ENCODE measurements at places on chromosomes 13 and 19. TPM values are rescaled to one million over a fixed set of nuclear protein-coding genes. Genes with fewer than 3 reads are reported as not detected.

DNA sequence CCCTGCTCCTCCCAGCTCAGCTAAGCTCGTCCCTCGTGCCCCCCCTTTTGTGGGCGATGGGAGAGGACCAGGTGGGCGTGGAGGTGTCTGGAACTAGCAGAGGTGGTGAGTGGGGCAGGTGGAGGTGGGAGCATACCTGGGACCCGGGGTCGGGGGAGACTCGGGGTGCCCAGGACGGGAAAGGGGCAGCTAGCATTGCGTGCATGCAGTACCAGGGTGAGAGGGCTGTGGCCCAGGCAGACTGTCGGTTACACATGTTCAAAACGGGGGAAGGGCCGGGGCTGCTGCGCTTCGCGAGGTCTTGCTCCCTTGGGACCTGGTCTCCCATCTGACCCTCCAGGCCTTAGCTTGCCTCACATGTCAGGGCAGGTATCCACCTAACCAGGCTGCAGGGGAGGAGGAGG lies 9.1 kb downstream of the TLE5 start:
- DNase-seq = no peak

GRCh38 chr13:66803013-66803807 lies 426.9 kb downstream of the PCDH9 start:
- DNase-seq = no peak

DNA sequence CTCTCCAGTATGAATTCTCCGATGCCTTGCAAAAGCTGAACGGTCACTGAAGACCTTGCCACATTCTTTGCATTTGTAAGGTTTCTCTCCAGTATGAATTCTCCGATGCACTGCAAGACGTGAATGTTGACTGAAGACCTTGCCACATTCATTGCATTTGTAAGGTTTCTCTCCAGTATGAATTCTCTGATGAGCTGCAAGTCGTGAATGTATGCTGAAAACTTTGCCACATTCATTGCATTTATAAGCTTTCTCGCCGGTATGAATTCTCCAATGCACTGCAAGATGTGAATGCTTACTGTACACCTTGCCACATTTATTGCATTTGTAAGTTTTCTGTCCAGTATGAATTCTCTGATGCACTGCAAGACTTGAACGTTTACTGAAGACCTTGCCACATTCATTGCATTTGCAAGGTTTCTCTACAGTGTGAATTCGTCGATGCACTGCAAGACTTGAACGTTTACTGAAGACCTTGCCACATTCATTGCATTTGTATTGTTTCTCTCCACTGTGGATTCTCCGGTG lies 20.0 kb upstream of the ZNF841 start:
- no peak for DNase-seq

- DNase-seq = no peak
These were observed 39.8 kb downstream of the TNFRSF19 start for GRCh38 chr13:23609874-23610576.

DNA sequence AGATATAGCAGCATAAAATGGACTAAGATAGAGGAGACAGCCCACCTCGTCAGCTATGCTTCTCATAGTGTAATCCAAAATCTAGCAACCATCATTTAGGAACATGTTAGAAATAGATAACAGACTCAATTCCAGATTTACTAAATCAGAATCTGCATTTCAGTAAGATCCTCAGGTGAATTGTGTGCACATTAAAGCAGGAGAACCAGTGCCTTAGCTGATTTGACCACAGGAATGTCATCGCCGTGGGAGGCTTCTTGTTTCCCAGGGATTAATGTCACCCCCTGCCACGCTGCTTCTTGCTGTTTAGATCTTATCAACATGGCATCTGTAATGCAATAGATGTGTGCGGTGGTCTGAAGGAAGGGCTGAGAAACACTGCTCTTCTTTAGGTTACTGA lies 84.0 kb downstream of the GPC5 start:
- DNase-seq = peak; percentile 77

The SKA3 gene
- total RNA-seq = 11.3 TPM

GRCh38 chr19:55493052-55493644 lies 4.9 kb downstream of the SSC5D start:
- no peak for DNase-seq

GRCh38 chr19:5624018-5624663 lies 1.3 kb downstream of the SAFB start:
- DNase-seq = peak; percentile 45

The ZNF17 gene
- 9.2 TPM for total RNA-seq

The DNAAF3 gene
- 8.7 TPM for total RNA-seq

The CDC42EP5 gene
- total RNA-seq = 0.66 TPM

- peak; percentile 75 for DNase-seq
These were observed 9.8 kb upstream of the SIGLEC12 start for GRCh38 chr19:51511353-51511752.

DNA sequence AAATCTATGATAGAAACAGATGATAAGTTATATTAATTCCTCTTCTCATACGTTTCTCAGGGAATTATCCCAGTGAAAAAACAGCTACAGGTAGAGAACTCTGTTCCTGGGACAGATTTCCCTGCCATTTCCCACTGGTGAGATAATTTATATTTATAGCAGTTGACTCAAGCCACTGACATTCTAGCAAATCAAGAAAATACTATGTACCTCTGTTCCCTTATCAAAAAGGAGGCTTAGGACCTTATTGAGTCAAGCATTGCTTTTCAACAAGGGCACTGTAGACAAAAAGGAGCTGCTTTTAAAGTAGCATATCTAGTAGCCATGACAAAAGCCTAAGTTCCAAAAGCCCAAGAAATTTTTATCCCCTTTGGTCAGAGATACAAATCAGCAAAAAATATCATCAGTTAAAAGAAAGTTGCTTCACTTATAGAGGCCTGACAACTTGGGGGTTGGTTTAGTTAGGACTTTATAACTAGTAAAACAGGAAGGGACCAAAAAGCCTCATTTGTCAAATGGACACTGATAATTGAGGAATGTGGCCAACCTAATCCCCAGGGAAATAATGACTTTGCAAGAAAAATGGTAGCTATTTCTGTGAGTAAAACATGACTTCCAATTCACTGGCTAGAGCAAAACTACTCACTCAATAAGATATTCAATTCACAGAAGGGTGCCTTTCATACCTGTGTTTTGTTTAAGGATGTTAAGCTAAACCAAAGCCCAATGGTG lies 652.5 kb downstream of the SLITRK1 start:
- DNase-seq = no peak

The ZNF491 gene
- 2.1 TPM for total RNA-seq

The NTN5 gene
- total RNA-seq = 1.4 TPM

The ZNF208 gene
- not detected for total RNA-seq

The KLF12 gene
- total RNA-seq = 14.1 TPM

Data from endodermal cell (in vitro differentiated cells).